ENCODE measurements at places on chromosomes 12 and 14.

GRCh38 chr14:95315156-95315555 lies 4.6 kb downstream of the CLMN start:
- DNase-seq: no peak

DNA sequence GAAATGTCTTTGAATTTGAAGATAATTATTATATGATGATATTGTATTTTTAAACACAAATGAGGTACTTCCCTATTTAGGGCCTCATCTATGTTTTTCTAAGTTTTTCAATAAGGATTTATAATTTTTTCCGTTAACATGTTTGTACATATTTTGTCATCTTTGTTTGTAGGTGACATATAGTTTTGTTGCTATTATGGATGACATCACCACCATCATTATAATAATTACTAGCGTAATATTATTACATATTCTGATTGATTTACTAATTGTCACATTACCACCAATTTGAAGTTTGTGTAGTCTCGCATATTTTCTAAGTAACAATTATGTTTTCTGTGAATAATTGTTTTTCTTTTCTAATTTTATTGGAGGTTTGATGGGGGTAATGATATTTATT lies 147.2 kb upstream of the DAAM1 start:
- no peak for DNase-seq

GRCh38 chr12:188910-189621 lies 24.9 kb downstream of the SLC6A12 start:
- peak; percentile 57 for DNase-seq

DNA sequence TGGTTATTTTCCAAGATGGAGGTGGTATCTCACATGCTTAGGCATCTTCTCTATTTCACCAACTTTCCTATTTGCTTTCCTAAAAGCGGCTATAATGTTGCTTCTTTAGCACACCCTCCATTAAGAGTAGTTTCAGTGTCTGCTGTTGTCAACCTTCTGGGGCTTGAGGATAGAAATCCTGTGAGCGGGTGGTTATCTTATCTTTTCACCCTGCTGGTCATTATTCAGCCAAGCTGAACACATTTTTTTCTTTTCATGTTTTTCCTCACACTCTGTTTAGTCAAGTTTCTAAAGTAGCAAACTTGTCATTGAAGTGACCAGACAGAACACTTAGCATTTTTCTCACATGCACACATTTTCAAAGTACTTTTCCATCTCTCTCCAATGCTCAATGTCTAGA lies 104.5 kb downstream of the SLC8A3 start:
- no peak for DNase-seq

- DNase-seq: no peak
Observed at GRCh38 chr14:50488521-50488920, 43.8 kb downstream of the MAP4K5 start.

- DNase-seq: no peak
Observed at GRCh38 chr14:21385188-21385904, 1.5 kb upstream of the SUPT16H start.

- DNase-seq: no peak
Observed at GRCh38 chr12:50032515-50032853, 7.2 kb upstream of the RACGAP1 start.

DNA sequence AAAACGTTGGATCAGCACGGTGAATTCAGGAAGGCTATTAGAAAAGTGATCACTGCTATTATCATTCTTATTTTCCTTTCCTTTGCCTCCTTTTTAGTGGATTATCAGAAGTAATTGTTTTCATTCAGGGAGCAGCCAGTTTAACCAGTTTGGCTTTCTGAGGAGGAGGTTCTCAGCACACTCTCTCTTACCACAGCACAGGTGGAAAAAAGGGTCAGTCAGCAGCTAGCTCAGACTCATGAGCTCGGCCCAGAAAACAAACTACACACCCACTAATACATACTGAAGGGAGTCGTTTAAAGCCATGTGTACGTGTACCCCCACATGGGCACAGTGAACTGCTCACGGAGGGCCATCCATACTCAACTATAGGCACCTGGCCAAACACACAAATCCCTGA lies 23.2 kb upstream of the MAGOHB start:
- DNase-seq: no peak

DNA sequence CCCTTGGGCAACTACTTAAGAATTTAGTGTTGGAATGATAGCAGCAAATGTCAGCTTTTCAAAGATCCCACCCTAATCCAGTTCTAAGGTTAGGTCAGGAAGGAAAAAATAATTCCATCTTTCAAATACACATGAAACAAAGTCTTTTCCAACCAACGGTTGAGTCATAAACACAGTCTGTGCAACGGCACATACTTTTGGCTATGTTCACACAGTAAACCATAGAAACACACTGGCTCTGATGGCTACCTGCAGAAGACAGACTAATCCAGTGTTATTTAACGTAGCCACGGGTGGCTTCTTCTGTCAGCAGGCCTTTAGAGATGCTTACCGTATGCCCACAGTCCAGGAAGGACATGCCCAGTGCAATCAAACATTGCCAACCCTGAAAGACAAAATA lies 35.7 kb downstream of the HIGD1C start:
- DNase-seq: no peak

DNA sequence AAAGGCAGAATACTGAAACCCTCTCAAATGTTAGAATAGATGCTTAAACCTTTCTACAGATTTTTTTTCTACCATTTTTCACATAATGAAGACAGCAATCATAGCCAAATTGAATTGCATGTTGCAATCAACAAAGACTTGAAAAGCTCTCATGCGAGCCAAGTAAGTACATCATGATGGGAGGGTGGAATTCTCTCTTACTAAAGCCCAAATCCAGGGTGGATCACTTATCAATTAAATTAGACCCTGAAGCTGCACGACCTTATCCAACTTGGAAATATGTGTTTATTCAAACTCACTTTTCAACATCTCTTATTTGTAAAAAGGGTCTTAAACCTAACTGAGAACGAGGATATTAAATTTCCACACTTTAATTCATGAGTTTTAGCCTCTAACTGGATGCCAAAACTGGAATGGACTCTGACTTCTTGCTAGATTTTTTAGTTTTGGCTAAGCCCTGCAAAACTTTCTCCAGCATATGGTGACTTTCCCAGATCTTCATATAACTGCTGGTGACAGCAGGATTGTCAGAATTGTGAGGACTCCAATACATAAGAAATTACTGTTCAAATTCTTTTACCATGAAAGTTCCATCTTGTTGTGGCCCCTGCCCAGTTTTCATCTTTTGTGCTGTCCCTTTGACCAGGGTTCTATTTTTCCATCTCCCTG lies 53.6 kb downstream of the HECTD4 start:
- no peak for DNase-seq

DNA sequence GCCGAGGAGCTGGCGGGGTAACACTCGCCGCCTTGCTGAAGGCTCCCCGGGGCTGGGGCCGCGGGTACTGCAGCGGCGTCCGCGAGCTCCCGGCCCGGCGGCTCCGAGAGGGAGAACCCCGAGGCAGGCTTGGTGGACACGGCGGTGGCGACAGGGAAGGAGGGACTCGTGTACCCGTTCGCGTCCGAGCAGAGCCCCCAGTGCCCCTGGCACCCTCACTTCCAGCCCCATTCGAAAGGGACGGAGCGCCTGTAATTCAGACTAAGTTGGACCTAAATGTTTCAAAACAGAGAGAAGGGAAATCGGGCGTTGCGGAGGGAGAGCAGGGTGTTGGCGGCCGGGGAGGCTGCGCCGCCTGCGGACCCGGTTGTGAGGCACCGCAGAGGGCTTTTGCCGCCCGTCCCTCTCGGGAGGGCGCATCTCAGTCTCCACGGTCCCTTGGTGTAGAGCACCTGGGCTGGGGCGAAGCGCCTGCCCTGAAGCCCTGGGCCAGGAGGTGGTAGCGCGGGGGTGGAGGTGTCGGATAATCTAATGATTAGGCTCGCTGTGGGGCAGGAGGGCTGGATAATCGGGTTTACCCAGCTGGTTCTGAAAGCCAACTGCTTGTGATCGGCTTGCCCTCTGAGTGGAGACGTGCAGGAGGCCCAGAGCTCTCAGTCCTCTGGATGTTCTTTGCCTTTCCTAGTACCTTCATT lies 771 bp downstream of the DAAM1 start:
- peak; percentile 44 for DNase-seq

GRCh38 chr12:3820122-3820521 lies 53.1 kb downstream of the PARP11 start:
- DNase-seq: no peak

DNA sequence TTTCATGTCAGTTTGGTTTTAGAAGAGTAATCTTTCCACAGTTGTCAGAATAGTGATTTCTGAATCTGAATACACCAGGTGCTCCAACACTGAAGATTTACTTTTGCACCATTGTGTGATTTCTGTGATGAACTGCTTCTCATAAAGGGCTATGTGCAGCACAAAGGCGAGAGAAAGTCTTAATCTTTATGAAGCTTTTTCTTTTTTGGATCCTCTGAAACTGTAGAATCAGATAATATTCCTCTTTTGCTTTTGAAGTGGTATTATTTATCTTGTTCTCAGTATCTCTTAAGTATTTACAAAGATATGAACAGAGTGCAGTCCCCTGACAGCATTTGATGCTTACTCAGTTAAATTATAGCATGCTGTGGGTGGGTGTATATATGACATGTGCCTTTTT lies 207.8 kb downstream of the NAV3 start:
- no peak for DNase-seq

DNA sequence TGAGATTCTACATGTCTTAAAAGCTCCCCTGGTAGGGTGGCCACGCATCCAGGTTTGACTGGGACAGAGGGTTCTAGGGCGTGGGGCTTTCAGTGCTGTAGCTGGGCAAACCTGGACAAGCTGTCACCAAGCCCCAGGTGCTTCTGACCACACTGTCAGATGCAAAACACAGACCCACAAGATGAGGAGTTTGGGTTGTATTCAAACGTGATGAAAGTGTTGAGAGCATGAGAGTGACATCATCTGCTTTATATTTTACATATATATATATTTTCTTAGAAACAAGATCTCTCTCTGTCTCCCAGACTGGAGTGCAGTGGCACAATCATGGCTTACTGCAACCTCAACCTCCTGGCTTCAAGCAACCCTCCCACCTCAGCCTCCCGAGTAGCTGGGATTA lies 210.1 kb downstream of the DPF3 start:
- DNase-seq: no peak

DNA sequence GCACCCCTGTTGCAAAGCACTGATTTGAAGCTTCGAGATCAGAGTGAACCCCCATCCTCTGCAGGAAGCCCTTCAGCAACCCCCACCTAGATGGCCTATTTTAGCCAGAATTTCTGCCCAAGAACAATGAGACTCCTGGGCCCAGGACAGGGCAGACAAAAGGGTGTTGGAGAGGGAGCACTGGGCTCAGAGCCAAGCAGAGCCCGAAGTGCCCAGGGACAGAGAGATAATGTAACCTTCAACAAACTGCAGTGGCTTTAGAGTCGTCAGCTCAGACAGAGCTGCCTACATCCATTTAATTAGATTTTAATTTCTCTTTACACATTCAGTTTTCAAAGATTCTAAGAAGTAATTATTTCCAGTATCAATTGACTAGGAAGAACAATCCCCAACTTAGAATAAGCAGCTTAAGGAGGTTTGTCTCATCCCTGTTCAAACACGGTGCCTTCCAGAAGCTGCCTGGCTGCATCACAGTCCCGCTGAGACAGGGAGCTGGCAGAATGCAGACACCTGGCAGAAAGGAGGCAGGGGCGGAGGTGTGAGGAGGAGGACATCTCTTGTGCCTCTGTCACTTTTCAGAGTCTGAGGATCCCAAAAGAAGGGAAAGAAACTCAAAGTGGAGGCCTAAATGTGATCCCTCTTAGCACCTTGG lies 504.9 kb upstream of the CCDC196 start:
- no peak for DNase-seq

- no peak for DNase-seq
Observed at GRCh38 chr12:31205054-31205453, 120.9 kb downstream of the SINHCAF start.

GRCh38 chr14:62304257-62304656 lies 542.0 kb downstream of the SNAPC1 start:
- DNase-seq: no peak

DNA sequence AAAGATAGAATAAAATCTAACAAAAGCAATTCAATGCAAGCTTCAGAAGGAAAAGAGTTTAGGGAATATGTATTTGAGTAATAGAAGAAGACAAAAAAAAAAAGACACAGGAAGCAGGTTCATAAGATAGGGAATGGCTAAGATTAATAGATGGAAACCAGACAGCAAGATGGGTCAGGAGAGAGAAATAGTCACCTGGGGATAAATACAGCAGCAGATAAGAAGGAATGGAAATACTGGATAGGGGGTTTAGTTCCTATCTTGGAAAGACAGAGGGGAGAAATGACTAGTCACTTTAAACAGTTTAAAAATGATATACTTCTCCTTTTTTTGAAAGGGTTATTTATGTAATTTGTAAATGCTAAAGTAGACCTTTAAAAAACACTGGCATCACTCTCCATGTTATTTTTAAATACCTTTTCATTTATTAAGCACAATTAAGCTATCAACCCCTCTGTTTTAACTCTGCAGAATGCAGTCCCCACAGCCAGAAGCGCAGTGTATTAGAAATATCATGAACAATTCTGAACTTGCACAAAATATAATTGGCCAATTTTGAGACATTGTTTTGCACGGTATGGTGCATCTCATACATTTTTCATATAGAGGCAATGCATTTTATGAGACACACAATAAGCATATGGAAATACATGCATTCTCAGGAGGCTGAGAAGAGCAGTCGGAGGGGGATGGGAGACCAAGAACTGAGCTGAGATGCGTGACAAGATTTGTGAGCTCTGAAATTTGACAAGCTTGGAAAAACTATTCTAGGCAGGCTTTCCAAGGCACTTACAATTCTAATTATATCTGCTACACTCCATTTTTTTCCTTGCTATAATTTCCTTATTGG lies 303.4 kb upstream of the PRICKLE1 start:
- no peak for DNase-seq

DNA sequence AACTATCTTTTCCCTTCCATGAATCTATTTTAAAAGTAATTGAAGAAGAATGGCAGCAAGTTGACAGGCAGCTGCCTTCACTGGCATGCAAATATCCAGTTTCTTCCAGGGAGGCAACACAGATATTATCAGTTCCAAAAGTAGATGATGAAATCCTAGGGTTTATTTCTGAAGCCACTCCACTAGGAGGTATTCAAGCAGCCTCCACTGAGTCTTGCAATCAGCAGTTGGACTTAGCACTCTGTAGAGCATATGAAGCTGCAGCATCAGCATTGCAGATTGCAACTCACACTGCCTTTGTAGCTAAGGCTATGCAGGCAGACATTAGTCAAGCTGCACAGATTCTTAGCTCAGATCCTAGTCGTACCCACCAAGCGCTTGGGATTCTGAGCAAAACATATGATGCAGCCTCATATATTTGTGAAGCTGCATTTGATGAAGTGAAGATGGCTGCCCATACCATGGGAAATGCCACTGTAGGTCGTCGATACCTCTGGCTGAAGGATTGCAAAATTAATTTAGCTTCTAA lies 18.4 kb downstream of the TMPO start:
- no peak for DNase-seq

- DNase-seq: peak; percentile 40
Observed at GRCh38 chr12:62435303-62436163, 31.1 kb upstream of the MON2 start.

GRCh38 chr12:48106681-48107613 lies 1.1 kb upstream of the SENP1 start:
- no peak for DNase-seq

- no peak for DNase-seq
Observed at GRCh38 chr12:40697566-40698259, 5.5 kb downstream of the CNTN1 start.

GRCh38 chr14:100442498-100443490 lies 119.7 kb downstream of the SLC25A47 start:
- no peak for DNase-seq

Data from thyroid gland (tissue), 4 donors.